GM23248 (cell line): ENCODE measurements at places on chromosomes 12 and 14. TPM values are rescaled to one million over a fixed set of nuclear protein-coding genes. Genes with fewer than 3 reads are reported as not detected.
A peak's percentile ranks its signal among the peaks of the same experiment; 100 is the strongest.

DNA sequence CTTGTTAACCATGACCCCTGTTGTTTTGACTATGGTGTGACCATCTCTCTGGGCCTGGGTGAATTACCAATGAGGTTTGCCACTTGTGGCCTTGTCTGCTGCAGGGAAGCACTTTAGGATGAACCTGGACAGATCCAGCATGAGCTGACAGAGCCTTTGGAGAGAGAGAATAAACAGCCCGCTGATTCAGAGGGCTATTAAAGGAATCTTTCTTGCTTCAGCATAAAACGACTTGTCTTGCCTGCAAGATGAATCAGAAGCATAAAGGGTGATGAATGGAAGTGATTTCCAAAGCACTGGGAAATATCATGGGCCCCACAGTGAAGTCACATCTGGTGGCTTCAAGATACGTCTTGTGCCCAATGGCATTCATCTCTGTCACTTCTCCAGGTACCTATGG lies 69.0 kb upstream of the WSCD2 start:
- peak; percentile 6 for DNase-seq

GRCh38 chr12:74317078-74317601 lies 220.5 kb upstream of the ATXN7L3B start:
- DNase-seq = no peak

The POTEM gene
- not detected in 2 replicates for total RNA-seq

The GNPTAB gene
- 23.3 and 26.6 TPM in 2 replicates for total RNA-seq

DNA sequence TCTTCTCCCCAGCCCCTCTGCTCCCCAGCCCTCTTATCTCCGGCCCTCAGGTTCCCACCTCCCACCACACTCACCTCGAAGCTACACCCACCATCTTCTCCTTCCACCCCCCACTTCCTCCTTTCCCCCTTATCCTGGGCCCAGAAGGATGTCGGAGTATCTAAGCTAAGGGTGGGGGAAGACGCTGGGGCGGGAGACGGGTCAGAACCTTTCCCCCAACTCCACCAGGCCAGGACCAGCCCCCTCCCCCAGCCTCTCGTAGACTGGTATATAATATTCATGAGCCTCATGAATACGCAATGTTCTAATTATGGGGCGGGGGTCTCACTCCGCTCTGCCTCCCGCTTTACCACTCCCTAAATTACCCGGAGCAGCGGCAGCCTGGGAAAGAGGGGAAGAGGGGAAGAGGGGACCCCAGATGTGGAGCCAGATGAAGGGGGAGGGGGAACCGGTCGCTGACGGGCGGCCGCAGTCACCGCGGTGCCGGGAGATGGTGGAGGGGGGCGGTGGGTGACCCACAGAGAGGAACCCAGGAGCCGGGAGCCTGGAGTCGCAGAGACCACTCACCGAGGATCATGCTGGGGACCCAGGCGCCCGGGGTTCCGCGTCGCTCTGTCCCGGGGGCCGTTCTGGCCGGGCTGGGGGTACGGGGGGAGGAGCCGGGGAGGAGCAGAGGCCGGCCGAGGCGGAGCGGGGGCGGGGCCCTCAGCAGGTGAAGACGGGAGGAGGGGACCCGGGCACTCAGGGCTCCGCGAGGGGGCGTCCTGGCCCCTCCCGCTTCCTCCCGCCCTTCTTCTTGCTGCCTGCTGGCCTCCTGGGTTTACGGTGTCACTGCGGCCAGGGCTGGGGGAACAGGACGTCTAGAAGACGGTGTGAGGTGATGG lies 6.4 kb upstream of the ZNF385A start:
- DNase-seq = no peak

GRCh38 chr14:101889898-101890297 lies 74.5 kb upstream of the DYNC1H1 start:
- DNase-seq = peak; percentile 29

- no peak for DNase-seq
Measured at GRCh38 chr12:6843118-6843902, 2.6 kb downstream of the GNB3 start.

GRCh38 chr12:42742716-42743115 lies 153.2 kb upstream of the PRICKLE1 start:
- no peak for DNase-seq

GRCh38 chr14:36973806-36974442 lies 198.5 kb downstream of the SLC25A21 start:
- DNase-seq = peak; percentile 86

DNA sequence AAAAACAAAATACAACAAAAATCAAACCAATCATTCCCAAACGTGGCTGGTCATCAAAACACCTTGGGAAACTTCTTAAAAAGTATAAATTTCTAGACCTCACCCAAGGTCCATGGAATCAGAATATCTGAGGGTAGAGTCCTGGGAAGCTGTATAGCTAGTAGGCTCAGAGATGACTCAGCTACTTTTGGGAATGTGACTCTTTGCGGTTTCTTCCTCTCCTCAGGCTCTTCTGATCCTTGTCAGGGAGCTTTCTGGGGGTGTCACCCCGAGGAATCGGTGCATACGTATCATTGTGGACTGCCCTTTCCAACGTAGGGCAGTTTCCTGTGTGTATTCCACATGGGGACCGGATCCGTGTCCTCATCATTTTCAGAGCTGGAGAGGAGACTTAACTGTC lies 14.8 kb downstream of the JDP2 start:
- peak; percentile 95 for DNase-seq

- peak; percentile 34 for DNase-seq
Measured at GRCh38 chr14:65940056-65940735, 527.7 kb downstream of the FUT8 start.

DNA sequence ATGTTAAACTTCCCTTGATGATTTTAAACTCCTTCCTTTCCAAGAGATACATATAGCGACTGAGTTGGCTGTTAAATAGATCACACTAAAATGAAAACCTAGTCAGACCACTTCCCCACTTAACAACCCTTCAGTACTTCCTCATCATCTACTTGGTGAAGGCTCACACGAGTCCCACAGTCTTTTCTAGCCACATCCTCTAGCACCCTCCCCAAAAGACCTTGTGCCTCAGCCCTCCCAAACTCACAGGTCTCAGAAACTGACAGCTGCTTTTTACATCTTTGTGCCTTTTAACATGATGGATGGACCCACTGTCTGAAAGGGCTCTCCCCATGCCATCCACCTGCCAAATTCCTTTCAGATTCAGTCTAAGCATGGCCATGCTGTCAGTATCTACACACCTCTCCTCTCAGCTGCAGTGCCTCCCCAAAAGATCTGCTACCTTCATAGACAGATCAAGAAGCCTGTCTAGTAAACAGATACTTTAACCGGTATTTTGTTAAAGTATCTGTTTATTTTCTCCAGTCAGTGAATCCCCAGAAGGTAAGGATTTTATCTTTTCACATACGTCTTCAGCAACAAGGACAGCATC lies 65.1 kb upstream of the GPHB5 start:
- no peak for DNase-seq

The NKX2-1 gene
- total RNA-seq = not detected in 2 replicates

DNA sequence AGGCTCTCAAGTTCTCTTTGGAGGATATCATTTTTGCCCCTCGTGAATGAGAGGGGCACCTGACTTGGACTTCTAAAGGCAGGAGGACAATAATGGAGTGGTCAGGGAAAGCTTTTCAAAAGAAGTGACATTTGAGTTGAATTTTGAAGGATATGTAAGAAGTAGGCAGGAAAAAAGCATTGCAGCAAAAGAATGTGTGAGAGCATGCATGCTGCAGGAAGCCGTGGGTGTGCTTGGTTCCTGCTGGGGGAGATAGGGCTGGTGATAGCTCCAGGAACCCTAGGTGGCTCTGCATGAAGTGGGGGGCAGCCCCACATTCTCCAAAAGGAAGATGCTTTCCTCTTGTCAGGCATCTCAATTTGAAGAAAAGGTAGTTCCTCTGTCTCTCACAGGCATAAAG lies 23.1 kb downstream of the ACVR1B start:
- DNase-seq = peak; percentile 49

The NCKAP5L gene
- 28.4 and 28.8 TPM in 2 replicates for total RNA-seq

- DNase-seq = peak; percentile 2
Measured at GRCh38 chr14:83556746-83557453, 1973.0 kb upstream of the FLRT2 start.

DNA sequence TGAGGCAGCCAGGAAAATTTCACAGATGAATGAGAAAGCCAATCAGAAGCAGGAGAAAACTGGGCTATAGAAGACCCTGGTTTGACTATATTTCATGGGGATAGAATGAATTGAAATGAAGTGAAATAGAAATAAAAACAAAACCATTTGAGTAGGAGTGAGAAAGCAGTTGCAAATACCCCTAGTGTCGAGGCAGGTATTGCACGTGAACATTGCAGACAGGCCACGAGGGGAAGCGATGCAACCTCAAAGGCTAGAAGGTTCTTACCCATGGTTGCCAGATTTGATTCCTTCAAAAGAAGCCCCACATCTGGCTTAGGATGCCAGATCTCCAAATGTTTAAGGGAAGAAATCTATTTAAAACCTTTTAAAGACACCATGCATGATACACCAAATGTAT lies 648.9 kb downstream of the VRK1 start:
- no peak for DNase-seq
